Urothelium cell line (cell line): ENCODE measurements at places on chromosomes 1 and 21.

DNA sequence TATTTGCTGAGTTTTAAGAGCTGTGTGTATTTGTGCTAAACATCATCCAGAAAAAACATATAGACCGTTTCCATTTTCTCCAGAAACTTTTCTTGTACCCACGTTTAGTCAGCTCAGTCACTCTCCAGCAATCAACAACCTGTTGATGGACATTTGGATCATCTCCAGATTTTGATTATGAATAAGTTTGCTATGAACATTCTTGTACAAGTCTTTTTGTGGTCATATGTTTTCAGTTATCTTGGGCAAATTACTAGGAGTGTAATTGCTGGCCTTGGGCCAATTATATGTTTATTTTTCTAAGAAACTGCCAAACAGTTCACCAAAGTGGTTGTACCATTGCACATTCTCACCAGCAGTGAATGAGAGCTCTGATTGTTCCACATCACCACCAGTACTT is 221.8 kb downstream of the CENPF start:
- DNase-seq: no peak

DNA sequence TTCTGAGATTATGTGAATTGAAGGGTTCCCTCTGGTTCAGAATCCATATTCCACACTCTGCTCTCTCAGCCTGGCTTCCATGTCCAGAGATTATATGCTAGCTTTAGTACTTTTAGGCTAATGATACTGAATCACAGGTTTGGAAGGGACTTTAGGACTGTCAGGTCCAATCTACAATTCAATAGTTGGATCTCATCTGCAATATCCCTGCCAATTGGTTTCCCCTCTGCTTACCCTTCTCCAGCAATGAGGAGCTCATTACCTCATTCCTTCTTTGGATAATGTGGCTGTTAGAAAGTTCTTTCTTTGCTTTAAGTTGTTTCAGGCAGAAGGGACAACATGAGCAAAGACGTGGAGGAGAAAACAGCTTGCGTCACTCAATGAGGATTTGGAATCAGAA is 245.3 kb downstream of the PLPP3 start:
- no peak for DNase-seq

GRCh38 chr1:214514032-214514818 is 37.2 kb downstream of the PTPN14 start:
- no peak for DNase-seq

GRCh38 chr1:101193733-101194169 is 43.1 kb upstream of the S1PR1 start:
- DNase-seq: no peak

GRCh38 chr1:181743878-181744312 is 260.6 kb downstream of the CACNA1E start:
- DNase-seq: peak; percentile 33

DNA sequence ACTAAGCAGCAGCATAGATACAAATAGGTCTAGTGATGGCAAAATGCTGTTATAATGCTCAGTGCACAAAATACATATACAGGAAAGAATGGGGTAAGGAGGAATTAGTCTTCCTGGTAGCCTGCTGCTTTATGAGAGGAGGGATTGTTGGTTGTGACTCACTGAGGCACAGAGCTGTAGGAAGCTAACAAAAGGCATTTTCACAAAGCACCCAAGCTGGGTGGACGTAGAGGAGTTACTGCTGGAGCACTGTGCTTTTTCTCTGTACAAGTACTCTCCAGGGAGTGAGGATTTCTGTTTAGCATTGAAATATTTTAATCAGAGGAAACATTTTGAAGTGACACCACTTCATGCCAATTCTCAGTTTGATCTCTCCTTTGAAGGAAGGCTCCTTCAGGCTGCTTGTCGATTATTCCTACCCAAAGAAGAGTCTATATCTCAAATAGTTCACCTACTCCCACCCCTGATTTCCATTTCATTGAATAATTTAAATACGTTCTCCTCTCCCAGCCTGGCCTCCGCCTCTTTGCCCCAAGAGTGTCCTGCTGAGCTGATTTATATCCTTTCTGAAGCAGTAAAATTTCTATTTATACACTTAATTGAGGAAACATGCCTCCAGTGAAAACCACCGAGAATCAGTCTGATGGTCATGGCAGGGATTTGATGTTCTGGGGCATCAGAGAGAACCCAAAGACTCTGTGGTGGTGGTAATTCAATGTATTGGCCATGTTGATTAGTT is 271.9 kb downstream of the HHAT start:
- DNase-seq: no peak

GRCh38 chr1:73593804-73594203 is 604.2 kb downstream of the LRRIQ3 start:
- peak; percentile 9 for DNase-seq

DNA sequence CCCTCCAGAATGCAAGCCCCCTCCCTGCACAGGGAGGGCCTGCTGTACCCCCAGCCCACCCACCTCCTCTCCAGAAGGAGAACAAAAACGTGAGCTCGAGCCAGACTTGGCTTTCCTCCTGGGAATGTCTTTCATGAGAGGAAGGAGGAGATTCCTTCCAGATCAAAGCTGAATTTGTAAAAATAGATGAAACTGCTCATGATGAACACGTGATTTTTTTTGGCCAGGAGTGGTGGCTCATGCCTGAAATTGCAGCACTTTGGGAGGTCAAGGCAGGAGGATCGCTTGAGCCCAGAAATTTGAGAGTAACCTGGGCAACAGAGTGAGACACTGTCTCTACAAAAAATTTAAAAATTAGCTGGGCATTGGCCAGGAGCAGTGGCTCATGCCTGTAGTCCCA is 21.8 kb downstream of the GPR157 start:
- DNase-seq: no peak

DNA sequence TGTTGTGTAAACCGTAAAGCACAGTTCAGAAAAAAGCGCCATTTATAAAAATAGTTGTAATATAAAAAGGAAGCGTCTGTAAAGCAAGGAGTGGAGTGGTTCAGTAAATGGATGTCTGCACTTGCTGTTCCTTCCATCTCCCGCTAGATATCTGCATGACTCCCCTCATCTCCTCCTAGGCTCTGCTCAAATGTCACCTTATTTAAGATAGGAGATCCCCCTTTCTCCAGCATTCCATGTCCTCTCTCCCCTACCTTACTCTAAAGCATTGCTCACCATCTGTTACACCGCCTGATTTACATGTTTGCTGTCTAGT is 745 bp downstream of the MUL1 start:
- no peak for DNase-seq

- no peak for DNase-seq
Observed at GRCh38 chr1:212110617-212111016, 75.1 kb downstream of the DTL start.

DNA sequence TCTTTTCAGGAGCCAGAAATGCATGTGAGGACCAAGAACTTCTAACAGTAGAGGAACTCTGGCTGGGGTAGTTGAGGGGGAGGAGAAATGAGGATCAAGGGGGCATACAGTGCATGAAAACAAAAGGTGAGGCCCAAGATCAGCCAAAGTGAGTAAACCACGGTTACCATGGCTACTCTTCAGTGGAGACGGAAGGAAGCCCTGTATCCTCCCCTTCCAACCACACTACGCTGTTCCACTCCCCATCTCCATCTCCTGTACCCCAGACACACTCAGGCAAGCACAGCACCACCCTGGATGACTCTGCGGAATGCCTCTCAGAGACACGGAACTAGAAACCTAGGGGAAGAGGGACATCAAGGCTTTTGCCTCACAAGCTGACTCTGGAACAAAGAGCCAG is 157.6 kb upstream of the CAMK1G start:
- DNase-seq: no peak

GRCh38 chr1:225881081-225881958 is 860 bp downstream of the TMEM63A start:
- DNase-seq: peak; percentile 58

- DNase-seq: no peak
Observed at GRCh38 chr1:165686121-165686970, 12.0 kb downstream of the ALDH9A1 start.

DNA sequence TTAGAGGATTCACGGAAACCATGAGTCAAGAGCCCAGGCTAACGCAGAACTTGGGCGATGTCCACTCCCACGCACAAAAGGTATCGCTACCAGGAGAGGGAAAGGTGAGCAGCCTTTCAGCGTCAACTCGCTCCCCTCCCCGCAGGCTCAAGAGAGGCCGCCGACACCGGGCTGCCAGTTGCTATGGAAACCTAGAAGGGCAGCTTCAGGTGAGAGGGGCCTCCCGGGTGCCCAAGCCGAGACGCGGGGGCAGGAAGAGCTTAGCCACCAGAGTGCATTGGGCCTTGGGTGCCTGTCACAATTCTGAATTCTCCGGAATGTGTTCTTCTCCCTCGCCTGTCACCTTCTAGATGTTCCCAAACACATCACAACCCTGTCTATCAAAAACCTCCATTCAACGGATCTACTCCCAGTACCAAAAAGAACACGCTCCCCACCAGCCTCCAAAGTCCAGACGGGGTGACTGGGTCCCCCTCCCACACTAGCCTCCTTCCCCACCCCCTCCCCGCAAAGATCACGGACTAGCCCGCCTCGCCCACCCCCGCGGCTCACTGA is 694 bp downstream of the MEAF6 start:
- DNase-seq: peak; percentile 44

- DNase-seq: no peak
Observed at GRCh38 chr1:36622741-36623648, 140.3 kb upstream of the CSF3R start.

DNA sequence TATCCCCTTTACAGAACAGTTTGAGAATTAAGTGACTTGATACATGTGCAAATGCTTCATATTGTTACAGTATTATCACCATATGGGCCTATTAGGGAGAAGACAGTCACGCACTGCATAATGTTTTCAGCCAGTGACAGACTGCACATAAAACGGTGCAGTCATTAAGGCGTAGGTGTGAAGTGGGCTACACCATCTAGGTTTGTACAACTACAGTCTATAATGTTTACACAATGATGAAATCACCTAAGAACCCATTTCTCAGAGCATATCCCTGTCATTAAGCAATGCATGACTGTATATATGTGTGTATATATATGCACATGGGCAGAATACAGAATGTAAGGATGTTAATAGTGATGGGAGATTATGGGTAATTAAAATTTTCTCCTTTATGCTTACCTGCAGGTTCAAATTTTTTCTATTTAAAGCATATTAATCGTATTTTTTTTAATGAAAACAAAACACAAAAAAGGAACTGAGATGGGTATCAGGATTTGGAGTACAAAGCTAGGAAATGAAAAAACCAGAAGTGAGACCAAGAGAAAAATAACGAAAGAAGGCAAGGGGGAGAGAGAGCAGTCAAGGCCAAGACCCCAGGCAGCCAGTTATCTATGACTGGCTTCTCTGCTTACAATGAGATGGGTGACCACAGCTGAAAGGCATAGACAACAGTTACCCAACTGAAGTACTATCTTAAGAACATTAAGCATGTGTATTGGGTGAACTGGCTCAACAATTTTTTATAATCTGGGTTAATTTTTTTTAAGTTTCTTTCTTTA is 122.9 kb upstream of the DAB1 start:
- no peak for DNase-seq

- DNase-seq: no peak
Observed at GRCh38 chr1:29392036-29392435, 155.7 kb downstream of the PTPRU start.
